GM12878 (cell line): ENCODE measurements at places on chromosomes 4 and X.

DNA sequence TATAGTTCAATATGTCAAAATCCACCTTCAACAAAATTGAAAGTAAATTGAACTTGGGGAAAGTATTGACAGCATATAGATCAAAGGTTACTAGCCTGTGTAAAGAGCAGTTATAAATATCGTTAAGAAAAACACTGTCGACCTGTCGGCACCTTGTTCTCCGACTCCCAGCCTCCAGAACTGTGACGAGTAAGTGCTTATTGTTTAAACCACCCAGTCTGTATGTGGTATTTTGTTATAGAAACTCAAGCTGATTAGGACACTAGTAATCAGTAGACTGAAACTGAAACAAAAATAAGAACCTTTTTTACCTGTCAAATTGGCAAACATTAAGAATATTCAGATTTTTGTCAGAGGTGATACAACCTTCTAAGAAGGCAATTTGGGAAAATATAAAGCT is 17.0 kb downstream of the HTT start:
- H3K4me3 ChIP-seq = no peak overlapping the region
- peaks cover 6% of the 10 kb centered on the region for H3K4me1 ChIP-seq
- H3K27me3 ChIP-seq = no peaks in the 10 kb centered on the region
- no peak overlapping the region for H3K27ac ChIP-seq
- H3K36me3 ChIP-seq = peaks cover 8% of the 10 kb centered on the region

DNA sequence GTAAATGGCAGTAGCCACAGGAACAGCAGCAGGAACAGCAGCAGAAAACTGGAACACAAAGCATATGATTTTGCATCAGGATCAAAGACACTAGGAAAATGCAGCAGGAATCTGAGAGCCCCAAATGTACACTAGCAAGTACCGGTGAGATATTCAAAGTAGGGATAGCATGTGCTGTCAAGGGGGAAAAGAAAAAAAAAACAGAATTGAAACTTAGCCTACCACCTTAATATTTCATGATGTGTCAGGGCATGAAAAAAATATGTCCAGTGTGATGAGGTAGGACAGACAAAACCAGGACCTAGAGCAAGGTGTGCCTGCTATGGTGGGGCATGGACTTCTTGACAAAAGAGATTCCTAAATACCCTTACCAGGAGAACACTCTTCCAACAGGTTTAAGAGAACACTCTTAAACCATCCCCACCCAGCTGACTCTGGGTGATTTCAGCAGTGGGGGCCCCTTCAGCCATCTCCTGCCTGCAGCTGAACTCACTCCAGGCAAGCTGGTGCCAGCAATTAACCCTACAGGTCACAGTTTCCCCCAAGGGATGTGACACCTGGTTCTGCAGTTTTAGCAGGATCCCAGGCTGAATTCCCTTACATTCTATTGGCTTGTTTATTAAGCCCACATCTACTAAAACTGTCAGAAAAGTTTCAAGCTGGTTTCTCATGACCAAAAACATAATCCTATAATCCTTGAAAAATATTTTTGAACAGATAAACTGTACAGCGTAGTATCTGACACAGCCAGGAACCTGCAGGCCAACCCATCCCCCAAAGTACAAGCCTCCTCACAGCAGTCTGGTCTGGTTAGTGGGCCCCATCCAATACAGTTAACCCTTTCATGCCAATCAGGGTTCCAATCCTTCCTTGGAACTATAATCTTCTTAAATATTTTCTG is 62.9 kb upstream of the FMR1 start:
- H3K36me3 ChIP-seq = no peaks in the 10 kb centered on the region
- H3K27ac ChIP-seq = no peak overlapping the region
- H3K4me1 ChIP-seq = no peaks in the 10 kb centered on the region
- H3K27me3 ChIP-seq = no peaks in the 10 kb centered on the region

DNA sequence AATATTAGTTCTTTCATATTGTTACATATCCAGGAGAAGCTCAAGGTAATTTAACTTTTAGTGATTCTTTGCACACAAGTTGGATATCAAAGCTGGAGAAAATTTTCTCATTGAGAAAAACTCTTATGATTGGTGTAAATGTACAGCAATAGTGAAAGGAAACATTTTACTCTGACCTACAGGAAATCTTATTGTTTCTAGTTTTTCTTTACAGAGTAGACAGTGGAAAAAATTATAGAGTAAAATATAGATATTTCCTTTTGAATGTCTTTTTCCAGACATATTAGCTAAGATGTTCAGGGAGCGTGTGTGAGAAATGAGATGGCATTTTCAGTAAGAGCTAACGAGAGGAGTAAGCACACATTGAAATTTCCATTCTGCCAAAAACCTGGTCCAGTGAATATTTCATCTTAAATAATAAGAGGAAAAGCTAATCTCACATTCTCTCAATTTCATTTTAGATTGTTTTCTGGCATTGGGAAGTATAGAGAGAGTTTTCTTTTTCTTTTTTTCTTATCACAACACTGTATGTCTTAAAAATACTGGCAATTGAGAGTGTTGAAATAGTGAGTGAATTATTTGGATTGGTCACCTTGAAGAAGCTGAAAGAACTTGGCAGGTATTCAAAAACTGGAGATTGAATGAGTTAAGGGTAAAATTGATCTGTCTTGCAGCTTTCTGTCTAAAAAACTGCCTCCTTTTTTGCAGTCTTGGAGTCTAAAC is 15.6 kb upstream of the ATP8A1 start:
- H3K4me1 ChIP-seq = no peaks in the 10 kb centered on the region
- no peak overlapping the region for H3K4me3 ChIP-seq
- no peaks in the 10 kb centered on the region for H3K27me3 ChIP-seq
- H3K27ac ChIP-seq = no peak overlapping the region

- H3K36me3 ChIP-seq = no peaks in the 10 kb centered on the region; the same call in 1 of the 2 replicates
- H3K27me3 ChIP-seq = no peaks in the 10 kb centered on the region; the same call in 1 of the 2 replicates
- H3K4me3 ChIP-seq = peak overlapping the region; percentile 50
Observed at GRCh38 chrX:10098270-10098713, 58.5 kb upstream of the CLCN4 start.

- H3K4me1 ChIP-seq = no peaks in the 10 kb centered on the region
- no peaks in the 10 kb centered on the region for H3K36me3 ChIP-seq
- H3K27ac ChIP-seq = no peak overlapping the region
- no peaks in the 10 kb centered on the region for H3K27me3 ChIP-seq
- no peak overlapping the region for H3K4me3 ChIP-seq
- no peak for DNase-seq
Observed at GRCh38 chr4:13169731-13170525, 314.2 kb downstream of the RAB28 start.

DNA sequence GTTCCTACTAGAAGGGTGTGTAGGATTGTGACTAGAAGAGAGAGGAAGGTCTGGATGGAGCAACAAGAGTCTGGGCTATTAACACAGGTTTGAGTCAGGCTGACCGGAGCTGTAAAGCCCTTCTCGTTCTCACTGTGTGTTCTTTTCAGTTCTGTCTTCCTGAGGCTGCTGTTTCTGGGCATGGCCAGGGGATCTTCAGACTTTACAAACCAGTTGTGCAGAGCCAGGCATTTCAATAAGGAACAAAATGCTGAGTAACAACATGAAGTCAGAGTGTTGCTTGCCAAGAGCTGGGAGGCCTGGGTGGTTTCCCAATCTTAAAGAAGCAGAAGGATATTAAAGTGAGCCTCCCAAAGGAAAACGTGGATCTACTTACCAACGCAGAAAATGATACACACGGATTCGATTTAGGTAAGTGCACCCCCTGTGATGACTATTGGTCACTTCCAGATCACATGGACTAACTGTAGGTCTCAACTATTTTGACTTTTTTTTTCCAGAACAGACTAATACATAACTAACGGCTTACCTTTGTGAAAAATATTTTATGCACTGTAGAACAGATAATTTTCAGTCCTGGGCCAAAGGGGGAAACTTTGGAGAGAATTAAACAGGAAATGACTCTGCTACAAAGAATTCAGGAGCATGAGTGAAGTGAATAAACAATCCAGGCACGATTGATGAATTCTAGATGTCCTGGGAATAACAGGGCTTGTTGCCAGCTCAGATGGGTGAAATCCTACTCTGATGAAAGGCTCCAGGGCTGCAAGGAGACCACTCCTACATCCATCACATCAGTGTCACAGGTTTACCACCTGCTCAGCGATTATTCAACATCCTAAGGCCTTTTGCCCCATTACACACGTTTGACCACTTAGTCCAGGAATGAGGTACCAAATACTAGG is 94.5 kb downstream of the ANXA3 start:
- H3K4me1 ChIP-seq = peaks cover 22% of the 10 kb centered on the region
- no peak overlapping the region for H3K27ac ChIP-seq
- no peak for DNase-seq
- no peak overlapping the region for H3K4me3 ChIP-seq

DNA sequence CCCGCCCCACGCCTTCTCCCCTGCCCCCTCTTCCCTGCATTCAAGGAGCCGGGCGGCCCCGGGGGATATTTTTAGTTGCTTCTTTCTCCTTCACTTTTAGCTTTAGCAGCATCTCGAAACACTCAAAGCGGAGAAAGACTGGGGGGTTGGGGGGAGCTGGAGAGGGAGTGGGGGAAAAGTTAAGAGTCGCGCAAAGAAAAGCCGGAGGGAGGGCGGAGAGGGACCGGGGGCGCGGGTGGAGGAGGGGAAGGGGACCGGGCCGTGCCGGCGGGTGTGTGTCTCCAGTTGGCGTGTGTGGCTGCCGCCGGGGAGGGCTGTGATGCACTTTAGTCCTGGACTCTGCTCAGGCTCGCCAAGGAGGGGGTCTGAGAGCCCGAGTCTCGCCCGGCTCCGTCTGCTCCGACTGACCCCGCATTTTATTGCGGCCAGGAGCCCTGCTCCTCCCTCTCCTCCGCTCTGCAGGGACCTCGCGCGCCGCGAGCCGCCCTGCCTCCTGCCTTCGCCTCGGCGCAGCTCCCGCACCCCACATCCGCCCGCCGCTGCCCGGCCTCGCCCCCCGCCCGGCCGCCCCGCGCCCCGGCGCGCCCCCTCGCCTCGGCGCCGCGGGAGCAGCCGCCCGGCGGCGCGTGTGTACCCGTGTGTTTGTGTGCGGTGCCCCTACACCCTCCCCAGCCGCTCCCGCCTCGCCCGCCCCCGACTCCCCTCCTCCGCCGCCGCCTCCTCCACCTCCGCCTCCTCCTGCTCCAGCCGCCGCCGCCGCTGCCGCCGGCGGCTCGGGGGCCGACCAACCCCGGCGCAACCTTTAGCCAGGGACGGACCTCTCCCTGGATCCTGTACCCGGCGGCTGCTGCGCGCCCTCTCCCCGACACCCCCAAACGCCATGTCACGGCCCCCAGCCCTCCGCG is 1.4 kb downstream of the ZNF827 start:
- DNase-seq = no peak
- H3K4me3 ChIP-seq = peak overlapping the region; percentile 93
- H3K27me3 ChIP-seq = no peaks in the 10 kb centered on the region
- no peaks in the 10 kb centered on the region for H3K36me3 ChIP-seq
- H3K4me1 ChIP-seq = no peaks in the 10 kb centered on the region

GRCh38 chrX:49184294-49185281 is 1.6 kb downstream of the PRICKLE3 start:
- H3K27me3 ChIP-seq = no peaks in the 10 kb centered on the region
- peaks cover 1% of the 10 kb centered on the region; the same call in 1 of the 2 replicates for H3K4me1 ChIP-seq
- peaks cover 3% of the 10 kb centered on the region; the same call in 1 of the 2 replicates for H3K36me3 ChIP-seq
- peak overlapping the region; percentile 80 for H3K4me3 ChIP-seq
- H3K27ac ChIP-seq = peak overlapping the region; percentile 55

DNA sequence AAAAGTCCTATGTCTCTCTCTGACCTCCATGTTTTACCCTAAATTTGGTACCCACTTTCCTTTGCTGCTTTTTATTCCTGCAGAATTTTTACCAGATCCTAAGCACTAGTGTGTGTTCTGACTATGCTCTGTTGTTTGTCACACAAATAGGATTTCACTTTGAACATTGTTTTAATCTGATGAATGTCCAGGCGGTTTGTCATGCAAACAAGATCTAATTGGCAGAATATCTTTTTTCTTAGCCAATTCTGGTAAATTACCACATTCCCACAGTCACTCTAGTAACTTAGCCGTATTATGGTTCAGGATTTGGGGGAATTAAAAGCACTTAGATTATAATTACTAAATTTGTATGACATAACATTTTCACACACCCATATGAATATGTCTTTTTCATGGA is 557.2 kb upstream of the BOD1L1 start:
- H3K4me1 ChIP-seq = no peaks in the 10 kb centered on the region
- no peak overlapping the region for H3K27ac ChIP-seq
- DNase-seq = no peak
- H3K4me3 ChIP-seq = no peak overlapping the region

DNA sequence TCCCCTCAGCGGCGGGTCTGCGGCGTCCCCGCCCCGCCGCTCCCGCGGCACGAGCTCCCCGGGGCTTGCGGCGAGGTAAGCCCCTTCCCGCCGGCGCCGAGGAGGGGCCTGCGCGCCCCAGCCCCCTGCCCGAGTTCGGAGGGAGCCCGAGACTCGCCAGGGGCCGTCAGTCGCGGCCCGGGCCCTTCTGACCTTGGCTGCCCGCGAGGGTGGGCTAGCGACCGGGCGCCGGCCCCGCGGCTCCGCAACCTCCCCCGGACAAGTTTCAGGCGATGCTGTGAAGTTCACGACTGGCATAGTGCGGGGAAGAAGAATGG is 554 bp downstream of the CDKL5 start:
- H3K36me3 ChIP-seq = no peaks in the 10 kb centered on the region
- peak overlapping the region; percentile 64 for H3K4me3 ChIP-seq
- H3K4me1 ChIP-seq = peaks cover 2% of the 10 kb centered on the region; the same call in 1 of the 2 replicates

- no peaks in the 10 kb centered on the region for H3K36me3 ChIP-seq
- H3K4me1 ChIP-seq = no peaks in the 10 kb centered on the region
- H3K4me3 ChIP-seq = no peak overlapping the region
- H3K27ac ChIP-seq = no peak overlapping the region
Observed at GRCh38 chr4:67446811-67447210, 98.5 kb downstream of the CENPC start.

DNA sequence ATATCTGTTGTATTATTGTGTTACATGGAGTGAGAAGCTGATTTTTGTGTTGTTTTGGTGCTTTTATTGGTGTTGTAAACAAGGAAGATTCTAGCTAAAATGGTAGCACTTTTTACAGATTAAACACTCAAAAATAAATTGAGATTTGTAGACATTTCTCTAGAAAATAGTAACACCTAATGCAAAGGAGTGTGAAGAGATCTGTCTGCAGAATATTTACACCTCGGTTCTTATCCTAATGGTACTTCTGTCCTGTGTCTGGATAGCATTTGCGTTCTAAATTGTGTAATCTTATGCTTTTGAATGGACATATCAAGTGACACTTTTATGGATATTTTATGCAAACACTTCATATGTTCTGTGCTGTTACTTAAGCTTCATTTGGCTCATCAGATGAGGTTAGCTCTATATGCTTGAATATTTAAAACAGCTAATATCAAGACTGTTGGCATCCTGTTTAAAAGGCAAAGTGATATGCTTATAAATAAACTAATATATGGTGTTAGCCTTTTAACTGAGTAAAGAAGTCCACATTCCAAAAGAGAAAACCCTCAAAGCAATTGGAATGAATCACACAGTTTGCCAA is 6.0 kb downstream of the PCDH7 start:
- no peaks in the 10 kb centered on the region for H3K4me1 ChIP-seq
- H3K4me3 ChIP-seq = no peak overlapping the region
- H3K36me3 ChIP-seq = no peaks in the 10 kb centered on the region
- DNase-seq = no peak
- peaks cover 2% of the 10 kb centered on the region; the same call in 1 of the 2 replicates for H3K27me3 ChIP-seq

- DNase-seq = peak; percentile 50
- H3K36me3 ChIP-seq = 0 out of 2 replicates have a peak, but pooled peaks cover 3% of the 10 kb centered on the region
- H3K4me3 ChIP-seq = no peak overlapping the region
- H3K27me3 ChIP-seq = no peaks in the 10 kb centered on the region
- peak overlapping the region; percentile 54 for H3K27ac ChIP-seq
- H3K4me1 ChIP-seq = peaks cover 12% of the 10 kb centered on the region
Observed at GRCh38 chr4:158860856-158861255, 92.0 kb downstream of the FNIP2 start.

- DNase-seq = no peak
- H3K27me3 ChIP-seq = no peaks in the 10 kb centered on the region
- H3K4me1 ChIP-seq = no peaks in the 10 kb centered on the region
- H3K4me3 ChIP-seq = no peak overlapping the region
Observed at GRCh38 chrX:132916349-132916748, 42.1 kb downstream of the HS6ST2 start.

- peak; percentile 39 for DNase-seq
- no peak overlapping the region for H3K4me3 ChIP-seq
- H3K36me3 ChIP-seq = no peaks in the 10 kb centered on the region
- H3K27ac ChIP-seq = no peak overlapping the region
Observed at GRCh38 chr4:175823015-175823742, 11.1 kb upstream of the GPM6A start.
